GF-D8 (cell line): ENCODE measurements at places on chromosomes 4 and X.

- no peak for DNase-seq
Measured at GRCh38 chrX:118867251-118867650, 43.6 kb downstream of the ZCCHC12 start.

DNA sequence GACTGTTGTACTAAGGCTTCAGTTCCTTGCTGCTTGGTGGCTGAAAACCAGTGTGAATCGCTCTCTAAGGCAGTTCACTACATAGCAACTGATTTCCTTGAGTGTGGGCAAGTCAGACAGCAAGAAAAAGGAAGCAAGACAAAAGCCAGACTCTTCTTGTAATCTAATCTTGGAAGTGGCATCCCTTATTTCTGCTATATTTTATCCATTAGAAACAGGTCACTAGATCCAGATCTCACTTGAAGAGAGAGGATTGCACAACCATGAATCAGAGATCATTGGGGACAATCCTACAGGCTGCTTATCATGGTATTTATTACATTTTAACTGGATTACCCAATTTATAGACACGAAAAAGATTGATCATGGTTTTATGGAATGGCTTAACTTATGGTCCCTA is 684.5 kb downstream of the GRID2 start:
- DNase-seq: no peak

GRCh38 chrX:18899796-18900380 is 84.0 kb downstream of the PHKA2 start:
- no peak for DNase-seq

- DNase-seq: no peak
Measured at GRCh38 chrX:149298111-149298510, 207.0 kb downstream of the IDS start.

GRCh38 chr4:139767168-139767567 is 101.5 kb downstream of the MGST2 start:
- DNase-seq: no peak

DNA sequence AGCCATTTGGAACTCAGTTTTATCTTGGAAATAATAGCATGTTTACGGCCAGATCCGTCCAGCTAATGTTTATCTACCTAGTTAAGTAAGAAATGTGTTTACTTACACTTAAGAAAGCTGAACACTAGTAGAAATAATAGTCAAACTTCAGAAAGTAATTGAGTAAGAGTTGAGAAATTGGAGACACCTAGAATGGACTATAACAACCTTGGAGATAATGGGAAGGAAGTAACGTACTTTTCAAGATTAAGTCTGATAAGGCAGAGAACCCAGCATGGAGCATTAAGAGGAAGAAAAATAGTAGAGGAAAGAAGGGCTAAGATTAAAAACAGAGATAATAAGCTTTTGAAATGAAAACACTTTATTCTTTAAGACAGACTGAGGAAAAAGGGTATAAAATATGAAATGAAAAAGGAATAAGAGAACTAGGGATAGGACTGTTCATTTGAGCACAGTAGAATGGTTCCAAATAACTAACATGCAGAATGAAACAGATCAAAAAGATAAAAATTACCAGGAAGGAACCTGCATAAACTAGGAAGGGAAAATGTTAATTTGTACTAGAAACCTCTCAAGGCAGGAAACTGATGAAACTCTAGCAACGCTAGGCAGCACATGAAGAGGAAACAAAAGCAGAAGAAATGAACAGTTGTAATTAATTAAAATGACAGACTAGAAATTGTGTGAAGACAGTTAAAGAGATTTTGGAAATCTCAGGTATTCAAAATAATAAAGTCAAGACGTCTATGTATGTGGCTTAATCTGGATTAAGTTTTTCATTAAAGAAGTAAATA is 71.7 kb downstream of the FBXW7 start:
- DNase-seq: peak; percentile 86

GRCh38 chrX:122857734-122858133 is 326.3 kb upstream of the GRIA3 start:
- no peak for DNase-seq

DNA sequence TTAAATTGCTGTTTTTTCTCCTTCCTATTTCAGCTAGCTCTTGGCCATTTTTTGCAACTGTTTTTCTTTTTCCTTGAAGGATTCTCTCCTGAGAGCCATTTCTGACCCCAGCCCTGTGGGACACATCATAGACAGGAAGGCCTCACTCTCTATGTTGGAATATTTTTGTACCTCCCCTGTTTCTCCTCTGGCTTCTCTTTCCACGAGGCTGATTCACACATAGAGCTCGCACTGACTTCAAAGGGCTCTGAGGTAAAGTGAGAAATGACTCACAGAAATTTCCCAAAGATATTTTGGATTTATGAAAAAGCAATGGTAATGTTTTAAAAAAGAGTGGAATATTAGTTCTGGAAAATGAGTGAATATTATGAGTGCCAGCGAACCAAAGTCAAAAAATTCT is 181.7 kb upstream of the IGFBP7 start:
- DNase-seq: no peak

- no peak for DNase-seq
Measured at GRCh38 chr4:88251924-88252323, 32.4 kb downstream of the PPM1K start.

GRCh38 chr4:137946453-137947174 is 295.5 kb downstream of the SLC7A11 start:
- no peak for DNase-seq

DNA sequence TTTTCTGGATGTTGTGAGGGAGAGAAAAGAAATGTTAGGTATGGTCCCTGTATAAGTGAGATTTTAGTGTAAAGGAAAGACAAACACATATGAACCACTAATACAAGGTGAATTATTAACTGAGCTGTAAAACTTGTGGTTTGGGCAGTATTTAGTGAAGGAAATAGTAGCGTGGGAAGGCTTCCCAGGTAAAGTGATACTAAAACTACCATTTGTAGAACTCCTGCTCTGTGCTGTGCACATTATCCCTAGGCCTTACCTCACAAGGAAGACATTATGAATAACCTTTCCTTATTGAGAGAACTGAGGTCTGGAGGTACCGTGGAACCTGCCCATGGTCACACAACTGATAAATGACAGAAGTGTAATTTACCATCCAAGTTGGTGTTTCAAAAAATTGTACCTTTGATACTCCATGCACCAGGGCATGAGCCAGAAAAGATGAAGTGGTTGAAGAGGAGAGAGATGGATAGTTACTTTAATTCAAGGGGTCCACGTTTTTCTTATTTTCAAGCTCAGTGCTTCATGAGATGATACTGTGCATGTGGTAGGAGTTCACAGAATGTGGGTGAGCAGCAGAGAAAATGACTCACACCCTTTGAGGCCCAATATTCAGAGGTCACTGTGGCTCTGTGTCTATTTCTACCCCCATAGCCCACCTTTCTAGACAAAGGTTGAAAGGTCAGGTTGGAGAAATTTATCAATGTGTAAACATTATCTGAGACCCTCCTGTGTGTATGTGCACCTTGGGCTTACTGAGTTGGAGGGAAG is 2.6 kb upstream of the VSIG4 start:
- no peak for DNase-seq

DNA sequence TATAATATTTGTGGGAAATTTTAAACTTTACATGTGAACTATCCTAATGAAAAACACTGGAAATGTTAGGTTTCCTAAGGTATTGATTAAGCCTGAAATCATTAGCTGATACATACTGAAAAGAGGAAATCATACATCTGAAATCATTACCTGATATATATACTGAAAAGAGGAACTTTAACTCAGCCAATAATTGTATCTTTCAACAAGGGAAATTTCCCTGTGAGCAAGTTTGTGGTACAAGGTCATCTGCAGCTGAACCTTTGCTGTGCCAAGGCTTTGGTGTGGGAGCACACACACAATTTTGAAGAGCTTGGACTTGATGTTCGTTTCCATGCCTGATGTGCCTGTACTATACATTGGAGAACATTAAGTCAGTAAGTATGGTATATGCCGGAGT is 131.9 kb upstream of the USP9X start:
- DNase-seq: no peak

- DNase-seq: no peak
Measured at GRCh38 chr4:107349732-107350131, 313.6 kb upstream of the DKK2 start.

DNA sequence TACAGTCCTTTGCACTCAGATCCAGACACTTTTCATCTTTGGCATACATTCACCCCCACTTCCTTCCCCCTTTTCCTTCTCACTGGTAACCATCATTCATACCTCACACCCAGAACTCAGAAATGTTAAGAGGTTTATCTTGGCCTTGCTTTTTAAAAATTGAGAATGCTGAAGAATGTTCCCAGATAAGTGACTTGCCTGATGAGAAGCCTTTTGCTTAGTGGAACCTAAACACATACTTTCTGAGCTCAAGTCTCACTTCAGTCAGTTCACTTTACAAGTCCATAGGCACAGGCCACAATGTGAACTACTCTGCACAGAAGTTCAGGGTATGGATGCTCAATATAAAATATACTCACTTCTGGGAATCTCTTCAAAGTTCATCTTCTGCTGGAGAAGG is 129.4 kb downstream of the GRIA3 start:
- no peak for DNase-seq

DNA sequence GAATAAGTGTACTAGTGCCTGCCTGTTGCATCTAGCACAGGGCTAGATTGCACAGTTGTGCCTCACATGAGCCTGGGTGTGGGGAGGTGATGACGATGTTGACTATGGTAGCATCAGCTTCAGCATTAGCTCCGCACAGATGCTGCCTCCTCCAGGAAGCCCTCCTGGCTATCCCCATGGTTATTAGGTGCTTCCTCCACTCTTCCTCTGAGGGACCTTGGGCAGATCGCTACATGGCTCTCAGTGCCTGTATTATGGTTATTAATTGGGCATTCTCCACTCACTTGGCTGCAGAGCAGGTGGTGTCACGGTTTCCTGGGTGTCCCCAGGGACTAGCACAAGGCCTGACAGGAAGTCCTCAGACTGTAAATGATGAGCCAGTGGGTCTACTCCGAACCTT is 325.6 kb downstream of the ARHGAP10 start:
- DNase-seq: no peak

GRCh38 chr4:121070696-121071639 is 1.4 kb downstream of the NDNF start:
- DNase-seq: no peak

- no peak for DNase-seq
Measured at GRCh38 chr4:27684610-27685011, 824.0 kb downstream of the STIM2 start.

- DNase-seq: no peak
Measured at GRCh38 chr4:188596021-188596420, 456.8 kb downstream of the TRIML1 start.

DNA sequence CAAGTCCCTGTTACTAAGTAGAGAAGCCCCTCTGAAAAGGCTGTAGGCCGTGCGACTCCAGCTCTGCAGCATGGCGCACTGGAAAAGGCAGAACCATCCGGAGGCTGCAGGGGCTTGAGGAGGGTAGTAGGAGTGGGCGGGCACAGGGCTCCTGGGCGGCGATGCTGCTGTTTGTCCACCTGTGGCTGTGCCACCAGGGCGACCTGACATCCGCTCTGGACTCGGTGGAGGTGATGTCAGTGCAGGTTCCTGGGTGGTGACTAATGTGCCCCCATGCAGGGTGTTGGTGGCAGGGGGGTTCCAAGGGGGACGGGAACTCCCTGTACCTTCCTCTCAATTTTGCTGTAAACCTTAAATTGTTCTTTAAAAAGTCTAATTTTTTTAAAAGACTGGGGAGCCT is 58.3 kb downstream of the PCGF3 start:
- DNase-seq: no peak

- no peak for DNase-seq
Measured at GRCh38 chr4:129043523-129043922, 49.8 kb downstream of the SCLT1 start.

DNA sequence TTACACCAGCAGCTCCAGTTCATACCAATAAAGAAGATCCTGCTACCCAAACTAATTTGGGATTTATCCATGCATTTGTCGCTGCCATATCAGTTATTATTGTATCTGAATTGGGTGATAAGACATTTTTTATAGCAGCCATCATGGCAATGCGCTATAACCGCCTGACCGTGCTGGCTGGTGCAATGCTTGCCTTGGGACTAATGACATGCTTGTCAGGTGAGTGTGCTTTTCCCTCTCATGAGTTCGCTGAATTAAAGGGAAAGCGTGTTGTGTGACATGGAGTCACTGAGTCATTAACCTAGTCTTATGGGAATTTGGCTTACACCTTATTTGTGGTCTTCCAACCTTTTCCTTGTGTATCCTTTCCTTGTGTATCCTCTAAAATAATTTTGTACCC is 15.9 kb downstream of the TMEM165 start:
- DNase-seq: no peak

- DNase-seq: no peak
Measured at GRCh38 chr4:188612659-188613058, 473.4 kb downstream of the TRIML1 start.
